ENCODE measurements at places on chromosomes 1 and 21.

DNA sequence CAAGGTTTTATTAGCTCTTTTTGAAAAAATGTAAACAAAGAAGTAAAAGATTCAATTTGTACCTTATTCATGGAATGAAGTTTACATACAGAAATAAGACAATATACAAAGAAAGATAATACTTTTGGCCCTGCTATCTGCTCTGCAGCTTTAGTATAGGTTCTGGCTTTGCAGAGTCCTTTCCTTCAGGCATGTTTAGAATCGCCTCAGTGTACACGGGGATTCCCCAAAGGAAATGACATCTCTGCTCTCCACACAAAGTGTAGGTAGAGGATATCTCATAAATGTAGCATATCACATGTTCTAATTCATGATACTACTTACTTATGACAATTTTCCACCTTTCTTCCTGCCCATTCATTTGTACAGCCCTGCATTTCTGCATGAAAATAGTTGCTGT, 222.6 kb upstream of the DPYD start:
- DNase-seq: no peak

DNA sequence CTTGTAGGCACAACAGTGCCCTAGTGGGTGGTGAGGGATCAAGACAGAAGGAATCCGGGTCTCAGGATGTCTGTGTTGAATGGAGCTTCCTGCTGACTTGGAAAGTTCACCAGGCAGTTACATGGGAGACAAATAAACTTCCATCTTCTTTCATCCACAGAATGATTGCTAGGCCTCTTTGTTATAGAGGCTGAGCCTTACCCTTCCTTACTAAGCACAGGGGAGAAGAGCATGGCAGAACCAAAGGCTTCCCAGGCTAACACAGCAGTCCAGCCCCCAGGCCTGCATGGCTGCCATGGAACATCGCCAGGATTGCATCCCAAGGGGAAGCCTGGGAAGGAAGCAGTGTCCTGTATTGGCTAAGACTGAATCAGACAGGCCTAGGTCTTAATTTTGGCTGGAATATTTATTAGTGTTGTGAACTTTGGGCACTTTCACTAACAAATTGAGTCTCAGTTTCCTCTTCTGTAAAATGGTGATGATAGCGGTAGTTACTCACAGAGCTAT, 18.7 kb downstream of the HEYL start:
- DNase-seq: no peak

- no peak for DNase-seq
Observed at GRCh38 chr1:18126616-18127015, 19.0 kb downstream of the IGSF21 start.

DNA sequence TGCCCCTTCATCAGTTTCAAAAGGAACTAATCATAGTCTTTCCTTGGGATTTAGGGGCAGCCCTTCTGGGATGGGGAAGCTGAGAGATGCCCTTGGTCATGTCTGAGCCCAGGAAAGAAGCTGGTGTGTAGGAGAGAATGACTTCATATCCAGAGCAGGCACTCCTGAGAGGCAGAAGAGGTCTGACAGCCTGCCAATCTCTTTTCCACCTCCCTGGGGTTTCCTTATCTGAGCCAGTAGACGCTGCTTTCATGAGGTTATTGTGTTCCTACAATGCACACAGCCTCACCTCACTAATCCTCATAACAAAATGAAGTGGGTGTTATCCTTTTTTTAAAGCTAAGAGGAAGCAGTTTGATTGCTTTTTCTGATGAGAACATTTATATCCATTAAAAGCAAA, 14.1 kb downstream of the ROR1 start:
- DNase-seq: no peak

DNA sequence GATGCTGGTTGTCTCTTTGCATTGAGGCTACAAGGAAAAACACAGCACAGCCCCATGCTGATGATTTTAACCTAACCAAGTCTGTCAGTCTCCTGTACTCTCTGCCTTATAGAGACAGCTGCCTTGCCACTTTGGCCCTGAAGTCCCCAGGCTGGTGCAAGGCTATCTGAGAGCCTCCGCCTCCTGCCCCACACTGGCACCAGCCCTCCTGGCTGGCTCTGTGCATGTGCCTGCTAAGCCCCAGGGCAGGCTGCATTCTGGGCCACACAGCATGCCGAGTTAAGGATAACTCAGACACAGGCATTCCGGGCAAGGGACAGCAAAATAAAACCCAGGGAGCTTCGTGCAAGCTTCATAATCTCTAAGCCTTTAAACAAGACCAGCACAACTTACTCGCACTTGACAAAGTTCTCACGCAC, 910 bp downstream of the RUNX1 start:
- no peak for DNase-seq

GRCh38 chr1:64856553-64856952, 109.8 kb downstream of the JAK1 start:
- DNase-seq: no peak
